ENCODE measurements at places on chromosomes 16 and 17.

GRCh38 chr16:84303023-84303422 lies 8.3 kb downstream of the WFDC1 start:
- no peak for DNase-seq

DNA sequence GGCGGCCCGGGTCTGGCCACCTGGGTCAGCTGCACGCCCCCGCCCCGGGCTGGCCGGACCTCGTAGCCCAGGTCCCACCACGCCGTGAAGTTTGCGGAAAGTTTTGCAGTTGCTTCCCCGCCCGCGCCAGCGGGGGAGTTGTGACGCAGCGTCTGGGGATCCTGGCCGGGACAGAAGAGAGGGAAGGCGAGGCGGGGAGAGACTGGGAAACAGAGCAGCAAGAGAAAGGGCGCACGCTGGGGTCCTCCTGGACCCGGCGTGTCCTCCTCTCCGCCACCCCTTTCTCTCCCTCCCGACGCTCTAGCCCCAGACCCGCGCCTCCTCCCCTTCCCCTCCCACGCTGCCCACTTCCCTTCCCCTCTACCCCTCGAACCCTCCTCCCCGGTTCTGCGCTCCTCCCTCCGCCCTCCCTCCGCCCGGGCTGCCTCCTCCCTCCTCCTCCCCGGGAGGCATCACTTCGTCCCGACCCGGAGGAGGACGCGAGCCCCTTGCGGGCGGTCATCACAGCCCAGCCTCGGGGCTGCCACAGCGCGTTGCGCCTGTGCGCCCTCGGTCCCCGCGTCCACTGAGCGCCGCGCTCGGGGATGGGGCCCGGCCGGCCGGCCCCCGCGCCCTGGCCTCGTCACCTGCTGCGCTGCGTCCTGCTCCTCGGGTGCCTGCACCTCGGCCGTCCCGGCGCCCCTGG lies at the start of gene MRC2:
Gene MRC2, plus strand, starts transcription at position 452 of the 685 bp plus-strand sequence. Its CDS starts 133 bp downstream, at position 585.
- peak; percentile 84 for DNase-seq

- DNase-seq = peak; percentile 84
These were observed 57.9 kb upstream of the MAF start for GRCh38 chr16:79658301-79659033.

DNA sequence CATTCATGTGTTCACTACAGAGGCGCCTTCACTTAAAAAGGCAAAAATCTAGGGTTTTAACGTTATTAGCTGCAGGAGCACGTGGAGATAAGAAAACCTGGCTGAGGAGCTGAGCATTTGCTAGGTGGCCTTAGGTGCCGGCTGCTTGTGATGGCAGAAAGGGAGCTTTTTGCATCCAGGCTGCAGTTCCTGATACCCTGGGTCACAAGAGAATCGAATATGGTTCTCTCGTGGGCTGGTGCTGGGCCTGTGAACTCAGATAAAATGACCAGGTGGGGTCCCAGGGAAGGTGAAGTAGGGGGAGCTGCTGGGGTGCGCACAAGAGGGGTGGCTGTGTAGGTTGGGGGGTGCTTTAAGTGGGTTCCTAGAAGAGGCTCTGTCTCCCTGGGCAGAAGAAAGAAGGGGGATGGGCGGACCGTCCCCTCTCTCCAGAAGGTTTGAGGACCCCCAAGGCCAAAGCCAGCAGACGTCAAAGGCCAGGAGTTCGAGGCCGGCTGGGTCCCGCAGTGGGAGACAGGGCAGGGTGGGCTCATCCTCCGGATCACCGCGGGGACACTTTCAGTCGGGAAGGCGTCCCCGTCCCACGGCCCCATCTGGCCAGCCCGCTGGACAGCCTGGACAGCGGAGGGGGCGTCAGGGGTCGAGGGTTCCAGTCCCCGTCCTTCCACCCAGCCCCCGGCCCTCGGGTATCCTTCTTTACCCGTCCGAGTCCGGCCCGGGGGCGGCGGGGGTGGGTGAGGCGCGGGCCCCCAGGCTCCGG lies 740 bp upstream of the CMIP start:
- DNase-seq = no peak

- DNase-seq = no peak
These were observed 66.5 kb downstream of the MRM1 start for GRCh38 chr17:36667922-36668321.

- DNase-seq = peak; percentile 78
These were observed 65.5 kb downstream of the PIGL start for GRCh38 chr17:16282522-16282921.

DNA sequence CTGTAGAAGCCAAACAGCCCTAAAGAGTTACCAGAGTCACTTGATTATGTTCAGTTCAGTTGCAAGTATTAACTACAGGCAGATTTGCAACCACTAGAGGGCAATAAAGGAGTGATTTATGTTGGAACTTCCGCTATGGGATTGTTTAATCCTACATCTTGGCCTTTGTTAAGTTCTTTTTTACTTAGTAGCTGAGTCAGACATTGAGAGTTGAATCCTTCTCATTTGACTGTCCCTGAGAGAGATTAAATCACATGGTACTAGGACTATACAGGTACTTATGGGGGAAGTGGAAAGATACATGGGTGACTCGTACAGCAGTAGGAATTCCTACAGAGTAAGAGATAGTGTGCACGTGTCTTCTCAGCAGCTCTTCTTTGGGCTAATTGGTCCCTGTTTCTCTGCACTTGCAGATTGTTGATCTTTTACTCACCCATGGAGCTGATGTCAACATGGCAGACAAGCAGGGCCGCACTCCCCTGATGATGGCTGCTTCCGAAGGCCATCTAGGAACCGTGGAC lies 40.3 kb downstream of the CYB561 start:
- DNase-seq = peak; percentile 71

DNA sequence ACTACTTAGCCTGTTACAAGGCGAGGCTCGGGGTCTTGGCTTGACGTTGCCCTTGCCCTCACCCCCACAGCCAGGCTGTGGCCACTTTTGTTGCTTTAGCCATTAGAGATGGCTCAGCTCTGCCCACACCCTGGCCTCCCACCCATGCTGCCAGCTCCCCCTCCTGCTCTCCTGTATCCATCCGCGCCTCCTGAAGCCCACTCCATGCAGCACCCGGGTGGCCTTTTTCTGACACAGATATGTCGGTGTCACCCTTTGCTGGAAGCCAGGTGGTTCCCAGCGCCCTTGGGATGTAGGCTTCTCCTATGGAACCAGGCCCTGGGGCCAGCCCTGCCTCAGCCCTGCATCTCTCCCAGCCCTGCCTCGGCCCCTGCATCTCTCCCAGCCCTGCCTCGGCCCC lies 9.7 kb downstream of the TSC2 start:
- DNase-seq = no peak

DNA sequence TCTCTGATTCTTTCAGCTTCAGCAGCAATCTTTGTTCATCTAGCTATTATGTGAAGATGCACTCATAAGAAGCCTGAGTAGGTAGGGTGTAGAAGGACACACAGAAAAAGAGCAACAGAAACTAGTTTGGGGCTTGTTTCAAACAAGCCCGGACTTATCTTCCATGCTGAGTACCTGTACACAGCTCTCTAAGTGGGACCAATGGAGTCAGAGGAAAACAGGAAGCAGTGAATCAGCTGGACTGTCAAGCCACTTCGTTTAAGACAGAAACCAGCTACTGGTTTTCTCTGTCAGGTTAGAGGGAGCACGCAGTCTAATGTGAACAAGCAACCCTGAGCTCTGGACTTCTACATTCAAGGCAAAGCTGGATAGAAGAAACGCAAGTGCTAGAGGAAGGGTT lies 16.0 kb downstream of the MAP2K6 start:
- no peak for DNase-seq

DNA sequence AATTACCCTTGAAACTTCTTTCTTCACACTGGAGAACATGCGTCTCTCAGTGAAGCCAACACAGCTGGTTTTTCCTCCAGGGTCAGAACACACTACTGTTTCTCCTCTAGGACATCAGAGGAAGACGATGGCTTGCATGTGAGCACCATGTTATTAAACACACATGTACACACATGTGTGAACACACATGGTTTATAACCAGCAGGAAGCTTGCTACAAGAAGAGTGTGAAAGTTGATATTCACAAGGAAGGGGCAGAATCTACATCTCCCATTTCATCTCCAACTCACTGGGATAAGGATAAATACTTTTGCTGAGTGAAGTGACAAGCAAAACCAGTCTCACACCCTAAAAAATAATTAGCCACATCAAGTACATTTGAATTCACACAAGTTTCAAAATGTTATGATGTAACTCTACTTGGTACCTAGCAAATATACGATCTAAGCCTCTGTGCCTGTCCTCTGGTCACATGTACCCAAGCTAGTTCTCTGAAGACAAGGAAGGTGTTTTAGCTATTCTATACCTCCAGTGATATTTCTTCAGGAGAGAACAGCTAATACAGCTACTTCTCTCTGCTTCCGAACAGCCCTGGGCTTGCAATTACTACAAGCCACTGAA lies 127.7 kb downstream of the PARN start:
- no peak for DNase-seq

- no peak for DNase-seq
These were observed 51.4 kb downstream of the C17orf67 start for GRCh38 chr17:56782338-56782737.

- DNase-seq = no peak
These were observed 29.9 kb upstream of the TNS4 start for GRCh38 chr17:40531051-40531991.

DNA sequence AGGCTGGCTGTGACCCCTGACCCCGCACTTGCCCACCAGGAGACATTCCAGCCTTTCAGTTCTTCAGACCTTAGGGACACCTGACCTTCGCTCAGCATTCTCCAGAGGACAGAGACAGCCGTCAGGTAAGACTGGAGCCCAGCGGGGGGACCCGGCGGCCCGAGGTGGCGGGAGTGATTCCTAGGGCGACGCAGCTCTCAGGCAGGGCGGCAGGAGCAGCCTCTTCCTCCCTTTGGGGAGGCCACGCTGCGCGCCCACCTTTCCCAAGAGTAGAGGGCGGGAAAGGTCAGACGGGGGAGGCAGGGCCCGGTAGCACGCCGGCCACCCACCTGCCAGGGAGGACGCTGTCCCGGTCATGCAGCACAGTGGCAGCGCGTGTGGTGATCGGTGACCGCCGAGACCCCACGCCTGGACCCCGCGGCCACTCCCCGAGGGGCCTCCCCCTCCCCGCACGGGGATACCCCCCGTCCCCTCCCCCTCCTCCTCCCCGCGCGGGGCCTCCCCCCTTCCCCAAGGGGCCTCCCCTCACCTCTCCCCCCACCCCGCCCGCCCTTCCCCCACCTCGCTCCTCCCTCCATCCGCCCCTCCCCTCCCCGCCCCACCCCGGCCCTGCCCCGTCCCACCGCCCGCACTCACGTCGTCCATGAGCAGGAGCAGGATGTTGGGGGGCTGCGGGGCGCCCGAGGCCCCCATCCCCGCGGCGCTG lies 472 bp downstream of the GALNS start:
- DNase-seq = no peak

GRCh38 chr17:31308372-31309334 lies 5.2 kb downstream of the EVI2B start:
- no peak for DNase-seq

DNA sequence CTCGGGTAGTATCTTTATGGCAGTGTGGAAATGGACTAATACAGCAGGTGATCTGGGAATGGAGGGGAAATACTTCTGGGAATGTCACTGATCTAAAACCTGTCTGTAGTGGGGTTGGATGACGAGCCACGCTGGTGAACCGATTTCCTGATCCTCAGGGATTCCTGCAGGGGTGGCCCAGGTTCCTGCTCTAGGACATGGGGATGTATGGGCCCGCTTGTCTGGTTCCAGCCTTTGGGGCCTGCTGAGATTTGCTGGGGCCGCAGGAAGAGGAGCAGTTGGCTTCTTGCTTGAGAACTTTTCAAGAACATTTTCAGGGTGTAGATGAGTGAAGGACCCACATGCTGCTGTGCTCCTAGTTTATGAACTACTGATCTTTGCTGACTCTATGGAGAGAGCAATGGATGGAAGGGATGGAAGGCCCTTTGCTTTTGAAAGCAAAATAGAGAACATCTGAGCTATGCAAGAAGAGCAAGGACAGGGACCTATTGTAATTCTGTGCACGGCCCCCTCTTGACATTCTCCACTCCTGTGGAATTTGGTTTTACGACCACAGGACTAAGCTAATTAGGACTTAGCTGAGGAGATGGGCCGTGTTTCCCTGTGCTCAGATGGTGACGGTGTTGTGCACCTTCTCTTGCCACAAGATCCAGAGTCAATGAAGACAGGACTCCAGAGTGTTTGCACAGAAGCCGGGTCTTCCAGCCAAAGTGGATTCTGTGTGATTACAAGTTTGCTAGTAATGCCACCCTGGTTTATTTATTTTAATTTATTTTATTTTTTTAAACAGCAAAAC lies 90.5 kb downstream of the SEC14L1 start:
- no peak for DNase-seq

DNA sequence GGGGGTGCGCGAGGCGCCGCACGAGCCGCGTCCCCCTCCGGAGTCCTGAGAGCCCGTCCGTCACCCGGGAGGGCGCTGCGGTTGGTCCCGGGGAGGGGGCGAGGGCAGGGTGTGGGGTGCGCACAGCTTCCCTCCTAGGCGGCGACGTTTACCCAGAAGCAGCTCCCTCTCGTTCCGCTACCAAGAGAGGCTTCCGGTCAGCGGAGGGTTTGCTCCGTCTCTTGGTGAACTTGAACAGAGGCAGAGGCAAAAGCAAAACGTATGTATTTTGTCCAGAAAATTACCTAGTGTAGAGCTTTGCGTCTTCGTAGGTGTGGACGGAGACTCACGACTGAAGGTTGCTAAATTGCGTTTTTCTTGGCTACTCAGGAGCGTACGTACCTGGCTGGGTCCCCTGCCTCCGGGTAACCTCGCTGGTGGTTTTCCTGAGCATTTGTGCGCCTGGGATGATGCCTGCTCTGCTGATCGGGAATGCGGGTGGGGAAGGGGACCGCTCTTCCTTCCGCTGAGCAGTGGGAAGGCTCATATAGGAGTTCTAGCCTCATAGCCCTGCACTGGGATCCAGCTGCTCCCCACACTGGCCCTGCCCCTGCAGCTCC lies 833 bp downstream of the WSCD1 start:
- DNase-seq = no peak

DNA sequence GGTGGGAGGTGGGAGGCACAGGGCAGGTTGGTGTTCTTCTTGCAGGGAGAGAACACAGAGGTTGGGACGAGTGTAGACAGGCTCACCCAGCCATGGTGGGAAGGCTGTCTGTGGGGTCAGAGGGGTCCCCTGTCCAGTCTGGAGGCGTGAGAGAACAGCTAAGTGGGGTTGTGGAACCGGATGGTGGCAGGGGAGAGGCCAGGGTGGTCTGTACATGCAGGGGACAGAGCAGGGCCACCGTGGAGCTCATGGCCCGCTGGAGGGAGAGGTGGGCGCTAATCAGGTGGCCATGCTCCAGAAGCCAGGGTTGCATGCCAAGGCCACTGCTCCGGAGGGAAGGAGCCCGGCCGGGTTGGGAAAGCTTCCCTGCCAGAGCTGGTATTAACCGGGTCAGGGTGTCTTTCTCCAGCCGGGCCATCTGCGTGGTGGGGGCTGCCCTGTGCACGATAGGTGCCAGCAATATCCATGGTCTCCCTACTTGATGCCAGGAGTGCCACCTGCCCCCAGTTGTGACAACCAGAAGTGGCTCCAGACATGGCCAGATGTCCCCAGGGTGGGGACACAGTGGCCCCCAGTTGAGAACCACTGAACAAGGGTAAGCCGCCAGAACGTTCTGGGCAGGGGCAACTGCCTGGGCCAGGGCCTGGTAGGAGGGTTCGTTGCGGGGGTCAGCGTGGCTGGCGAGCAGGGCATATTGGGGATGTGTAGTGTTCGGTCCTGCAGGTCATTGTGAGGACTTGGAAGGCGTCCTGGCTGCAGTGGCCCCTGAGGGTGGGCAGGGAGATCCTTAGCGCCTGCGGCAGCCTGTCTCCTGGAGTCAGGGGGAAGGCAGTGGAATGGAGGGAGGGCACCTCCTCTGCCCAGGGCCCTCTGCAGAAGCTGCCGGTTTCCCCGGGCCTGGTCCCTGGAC lies 5.1 kb downstream of the SNN start:
- no peak for DNase-seq

Measured in SW 1271 (cell line).